ENCODE measurements at places on chromosomes 2 and 18.

- DNase-seq: no peak
These were observed 38.8 kb downstream of the RRM2 start for GRCh38 chr2:10161206-10161931.

DNA sequence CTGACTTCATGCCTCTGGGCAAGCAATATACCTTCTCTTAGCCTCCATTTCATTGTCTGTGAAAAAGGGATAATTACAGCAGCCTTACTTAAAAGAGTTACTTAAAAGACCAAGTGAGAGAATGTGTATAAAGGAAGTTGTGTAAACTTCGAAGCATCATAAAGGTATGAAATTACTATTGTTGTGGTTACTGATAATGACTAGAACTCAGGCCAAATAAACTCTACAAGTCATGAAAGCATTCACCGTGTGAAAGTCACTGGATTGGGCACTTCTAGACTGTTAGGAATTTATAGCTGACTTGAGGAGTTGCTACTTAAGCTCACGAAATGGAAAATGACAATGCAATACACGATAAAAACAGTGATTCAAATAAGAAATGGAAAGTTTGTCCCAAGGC lies 67.4 kb upstream of the HAAO start:
- DNase-seq: no peak

GRCh38 chr2:222281506-222281905 lies 17.3 kb downstream of the PAX3 start:
- DNase-seq: no peak

DNA sequence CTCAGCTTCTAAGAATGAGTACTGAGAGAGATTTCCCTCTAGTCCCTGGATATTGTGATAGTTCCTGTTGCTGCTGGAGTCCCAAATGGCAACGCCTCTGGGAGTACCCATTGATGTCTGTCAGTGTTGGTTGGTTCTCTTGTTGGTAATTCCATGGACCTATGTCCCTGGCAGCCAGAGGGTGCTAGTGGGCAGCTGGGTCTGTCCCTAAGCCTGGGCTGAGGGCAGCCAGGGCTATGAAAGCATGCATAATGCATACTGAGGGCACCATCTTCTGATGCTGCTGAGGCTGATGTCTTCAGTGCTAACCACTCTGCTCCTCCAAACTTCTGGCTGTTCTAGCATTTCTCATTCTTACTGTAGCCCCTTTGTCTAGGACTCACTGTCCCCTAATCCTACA lies 35.9 kb downstream of the NABP1 start:
- no peak for DNase-seq

GRCh38 chr2:31237348-31238017 lies 3.5 kb downstream of the EHD3 start:
- no peak for DNase-seq

- no peak for DNase-seq
These were observed 621.1 kb downstream of the BCL11A start for GRCh38 chr2:59932341-59932740.

GRCh38 chr2:162113776-162114168 lies 38.3 kb downstream of the GCG start:
- no peak for DNase-seq

- DNase-seq: peak; percentile 35
These were observed 33.9 kb downstream of the FN1 start for GRCh38 chr2:215401896-215402379.

DNA sequence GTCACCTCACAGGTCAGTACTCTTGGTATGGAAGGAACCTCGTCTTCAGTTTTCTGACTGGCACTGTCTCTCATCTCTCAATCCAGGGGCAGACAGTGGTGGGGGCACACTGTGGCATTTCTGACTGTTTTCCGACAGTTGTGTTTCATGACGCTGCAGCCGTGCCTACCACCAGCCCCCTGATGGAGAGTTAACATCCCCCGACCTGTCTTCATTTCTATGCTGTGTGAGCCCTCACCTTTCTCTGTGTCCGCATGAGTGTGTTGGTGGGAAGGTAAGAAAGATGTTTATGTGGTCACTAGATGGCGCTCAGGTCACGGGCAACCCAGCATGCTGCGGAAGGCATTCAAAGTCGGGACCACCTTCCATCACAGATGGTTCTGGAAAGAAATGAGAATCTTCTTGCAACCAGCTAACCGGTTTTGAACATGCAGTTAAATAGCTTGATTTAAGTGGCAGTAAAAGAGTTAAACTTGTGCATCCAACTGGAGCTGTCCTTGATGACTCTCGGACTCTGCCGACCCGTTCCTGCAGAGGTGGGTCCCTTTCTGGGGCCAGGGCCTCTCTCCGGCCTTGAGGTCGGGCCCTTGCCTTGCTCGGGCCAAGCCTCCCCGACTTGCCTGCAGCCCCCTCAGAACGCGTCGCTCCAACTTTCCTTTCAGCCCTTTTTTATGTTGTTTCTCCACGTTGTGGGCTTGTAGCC lies 92.4 kb downstream of the DYSF start:
- DNase-seq: peak; percentile 15

- DNase-seq: no peak
These were observed 490.4 kb downstream of the NR4A2 start for GRCh38 chr2:155842103-155842502.

DNA sequence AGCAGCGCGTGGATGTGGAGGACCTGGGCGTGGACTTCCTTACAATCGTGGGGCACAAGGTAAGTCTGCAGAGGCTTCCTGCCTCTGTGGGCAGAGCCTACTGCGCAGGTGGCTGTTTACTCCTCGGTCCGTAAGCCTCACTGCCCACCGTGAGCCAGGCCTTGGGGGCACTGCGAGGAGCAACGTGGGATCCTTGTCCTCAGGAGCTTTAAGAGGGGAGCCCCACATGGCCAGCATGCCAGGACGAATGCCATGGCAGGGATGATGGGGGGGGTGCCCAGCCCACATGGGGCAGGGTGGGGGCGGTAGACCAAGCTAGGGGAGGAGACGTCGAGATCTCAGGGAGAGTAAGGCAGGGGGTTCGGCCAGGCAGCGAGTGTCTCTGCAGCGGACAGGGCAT lies 18.0 kb upstream of the ESPNL start:
- no peak for DNase-seq

DNA sequence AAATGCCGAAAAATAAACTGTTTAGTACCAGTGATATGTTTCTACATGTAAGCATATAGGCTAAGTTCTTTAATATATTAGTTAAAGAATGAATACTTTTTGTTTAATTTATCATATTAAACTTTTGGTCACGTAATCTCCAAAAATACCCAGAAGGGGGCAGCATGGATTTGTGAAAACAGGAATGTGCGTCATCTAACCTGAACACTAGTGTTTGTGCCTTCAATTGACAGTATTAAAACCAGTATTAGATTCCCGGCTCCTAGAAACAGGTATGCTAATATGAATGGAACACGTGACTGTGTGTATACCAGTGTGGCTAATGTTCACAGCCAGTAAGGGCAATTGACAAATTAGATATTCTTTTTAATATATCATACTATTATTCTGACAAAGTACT lies 51.8 kb downstream of the WDR7 start:
- peak; percentile 55 for DNase-seq

DNA sequence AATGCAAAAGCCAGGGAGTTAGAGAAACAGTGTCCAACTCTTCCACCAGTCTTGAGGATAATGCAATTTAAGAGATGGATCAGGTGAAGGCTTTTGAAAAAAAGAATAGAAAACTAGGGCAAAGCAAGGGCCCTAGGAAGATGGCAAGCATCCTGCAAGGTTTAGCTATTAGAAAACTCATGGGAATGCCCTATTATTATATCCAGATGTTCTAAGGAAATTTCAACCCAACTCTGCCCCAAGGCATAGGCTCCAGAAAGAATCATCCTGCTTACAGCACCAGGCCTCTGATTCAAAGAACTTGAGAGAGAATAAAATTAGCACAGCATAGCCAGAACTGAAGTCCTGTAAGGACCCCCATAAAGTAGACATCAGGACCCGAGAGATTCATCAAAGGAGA lies 68.1 kb downstream of the EN1 start:
- DNase-seq: no peak

GRCh38 chr18:76972846-76973519 lies 150.6 kb downstream of the ZNF236 start:
- no peak for DNase-seq

GRCh38 chr2:206064077-206064476 lies 21.9 kb downstream of the INO80D start:
- DNase-seq: no peak

GRCh38 chr2:27932396-27932795 lies 41.9 kb downstream of the BABAM2 start:
- DNase-seq: no peak

- DNase-seq: no peak
These were observed 126.7 kb upstream of the ARL4C start for GRCh38 chr2:234623521-234623991.

DNA sequence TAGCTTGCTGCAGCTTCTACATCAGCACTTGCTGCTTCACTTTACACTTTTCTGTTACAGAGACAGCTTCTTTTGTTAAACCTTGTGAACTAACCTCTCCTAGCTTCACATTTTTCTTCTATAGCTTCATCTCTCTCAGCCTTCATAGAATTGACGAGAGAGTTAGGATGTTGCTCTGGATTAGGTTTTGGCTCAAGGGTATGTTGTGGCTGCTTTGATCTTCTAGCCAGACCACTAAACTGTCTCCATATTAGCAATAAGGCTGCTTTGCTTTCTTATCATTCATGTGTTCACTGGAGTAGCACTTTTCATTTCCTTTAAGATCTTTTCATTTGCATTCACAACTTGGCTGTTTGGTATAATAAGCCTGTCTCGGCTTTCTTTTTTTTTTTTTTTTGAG lies 46.3 kb upstream of the GRB14 start:
- DNase-seq: no peak

GRCh38 chr2:30336978-30337841 lies 105.9 kb downstream of the LBH start:
- DNase-seq: no peak

DNA sequence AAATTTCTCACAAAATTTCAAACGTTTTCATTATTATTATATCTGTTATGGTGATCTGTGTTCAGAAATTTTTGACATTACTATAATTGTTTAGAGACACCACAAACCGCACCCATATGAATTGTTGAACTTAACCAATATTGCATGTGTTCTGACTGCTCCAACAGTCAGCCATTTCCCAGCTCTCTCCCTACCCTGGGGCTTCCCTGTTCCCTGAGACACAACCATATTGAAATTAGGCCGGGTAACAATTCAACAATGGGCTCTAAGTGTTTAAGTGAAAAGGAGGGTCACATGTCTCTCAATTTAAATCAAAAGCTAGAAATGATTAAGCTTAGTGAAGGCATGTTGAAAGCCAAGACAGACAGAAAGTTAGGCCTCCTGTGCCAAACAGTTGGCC lies 424.0 kb downstream of the DSC3 start:
- no peak for DNase-seq

GRCh38 chr2:176907341-176907740 lies 305.3 kb upstream of the HNRNPA3 start:
- no peak for DNase-seq

DNA sequence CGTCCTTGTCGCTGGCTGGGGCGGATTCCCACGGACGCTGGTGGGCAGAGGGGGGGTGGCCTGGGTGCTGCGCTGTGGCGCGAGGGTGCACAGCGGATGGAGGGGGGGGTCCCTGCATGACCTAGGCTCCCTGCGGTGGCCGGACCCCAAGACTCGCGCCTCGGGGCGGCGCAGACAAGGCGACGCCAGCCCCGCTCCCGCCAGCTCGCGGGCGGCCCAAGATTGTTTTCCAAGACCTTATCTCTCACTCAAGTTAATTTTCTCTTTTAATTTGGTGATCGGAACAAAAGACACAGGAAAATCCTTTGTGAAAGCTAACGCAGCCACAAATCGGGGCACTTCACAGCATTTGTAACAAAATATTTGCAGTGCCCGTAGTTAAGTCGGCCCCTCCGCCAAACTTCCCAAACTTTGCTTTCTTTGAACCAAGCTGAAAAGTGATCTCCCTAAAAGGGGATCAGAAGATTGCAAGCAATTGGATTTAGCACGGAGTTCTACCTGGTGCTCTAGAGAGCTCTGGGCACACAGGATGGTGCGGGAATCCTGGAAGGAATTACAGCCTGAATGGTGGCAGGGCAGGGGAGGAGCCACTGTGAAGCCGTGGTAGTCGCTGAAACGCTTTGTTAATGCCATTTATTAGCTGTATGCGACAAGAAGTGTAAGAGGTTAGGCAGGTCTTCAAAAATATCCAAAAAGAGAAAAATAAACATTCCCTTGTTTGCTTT lies 4.8 kb upstream of the ID2 start:
- no peak for DNase-seq

- DNase-seq: no peak
These were observed 333.1 kb upstream of the ZNF521 start for GRCh38 chr18:25685088-25685487.

DNA sequence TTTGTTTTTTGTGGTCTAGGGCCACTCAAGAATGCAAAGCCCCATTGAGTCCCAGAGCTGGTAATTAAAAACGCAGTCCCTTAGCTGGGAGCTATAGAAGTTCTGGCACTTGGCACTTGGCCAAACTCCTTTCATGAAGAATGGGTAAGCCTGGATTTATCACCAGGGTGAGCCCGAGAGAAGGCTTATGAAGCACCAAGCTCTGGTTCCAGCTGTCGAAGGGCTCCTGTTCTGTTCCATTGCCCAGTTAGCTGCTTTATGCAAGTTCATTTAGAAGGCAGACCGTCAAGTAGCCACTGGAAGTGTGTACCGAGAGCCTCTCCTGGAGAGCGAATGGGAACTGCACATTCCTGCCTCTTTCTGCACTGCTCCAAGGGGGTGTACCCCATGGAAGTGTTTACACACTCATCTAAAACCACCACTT lies 14.2 kb downstream of the ECEL1 start:
- DNase-seq: peak; percentile 29

DNA sequence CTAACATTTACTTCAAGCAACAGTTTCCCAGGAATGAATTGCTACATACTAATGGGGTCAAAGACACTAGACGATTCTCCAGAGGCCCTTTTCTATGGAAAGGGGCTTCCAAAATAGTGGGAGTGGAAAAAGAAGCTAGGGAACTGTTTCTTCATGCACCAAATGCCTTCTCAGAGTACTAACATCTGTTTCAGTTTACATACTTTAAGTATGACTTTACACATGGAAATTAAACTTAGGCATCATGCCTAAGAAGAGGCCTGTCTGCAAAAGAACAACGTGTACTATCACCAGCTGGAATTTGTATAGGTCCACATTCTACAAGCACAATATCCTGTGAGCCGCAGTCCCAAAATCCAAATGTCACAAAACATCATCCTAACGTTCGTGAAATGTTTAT lies 29.4 kb upstream of the WDR75 start:
- no peak for DNase-seq

- no peak for DNase-seq
These were observed 24.7 kb downstream of the COPS7B start for GRCh38 chr2:231810905-231811304.

- DNase-seq: no peak
These were observed 633.9 kb upstream of the RAB6C start for GRCh38 chr2:129345540-129345939.

GRCh38 chr2:71576541-71576940 lies 123.2 kb downstream of the DYSF start:
- DNase-seq: no peak
